Aorta (tissue), 5 donors: ENCODE measurements at places on chromosomes 12 and 14.

- no peak for DNase-seq
- no peak overlapping the region for H3K4me3 ChIP-seq
- H3K27me3 ChIP-seq = no peaks in the 10 kb centered on the region
- no peak overlapping the region for H3K27ac ChIP-seq
- no peaks in the 10 kb centered on the region for H3K4me1 ChIP-seq
Measured at GRCh38 chr14:98466807-98467206, 805.2 kb downstream of the BCL11B start.

GRCh38 chr12:54042970-54043853 is 10.4 kb downstream of the HOXC5 start:
- no peaks in the 10 kb centered on the region for H3K36me3 ChIP-seq
- no peaks in the 10 kb centered on the region for H3K27me3 ChIP-seq
- H3K27ac ChIP-seq = no peak overlapping the region
- H3K4me3 ChIP-seq = no peak overlapping the region
- no peak for DNase-seq
- H3K4me1 ChIP-seq = no peaks in the 10 kb centered on the region

DNA sequence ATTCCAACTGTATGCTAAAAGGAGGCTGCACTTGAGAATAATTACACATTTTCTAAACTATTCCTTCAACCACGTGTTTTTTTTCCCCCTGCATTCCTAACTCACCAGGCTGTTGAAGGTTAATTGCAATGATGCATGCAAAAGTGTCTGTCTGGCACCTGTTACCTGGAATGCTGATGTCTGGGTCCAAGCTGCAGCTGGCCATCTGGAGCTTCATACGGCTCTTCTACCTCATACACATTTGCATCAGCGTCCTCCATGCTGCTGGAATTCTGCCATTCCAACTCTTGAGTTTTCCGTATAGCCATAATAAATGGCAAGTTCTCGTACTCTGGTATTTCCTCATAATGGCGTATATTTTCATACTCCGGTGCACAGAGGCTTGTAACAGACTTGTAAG is 8.6 kb downstream of the FGD6 start:
- no peak overlapping the region for H3K27ac ChIP-seq
- H3K36me3 ChIP-seq = no peaks in the 10 kb centered on the region
- DNase-seq = no peak

DNA sequence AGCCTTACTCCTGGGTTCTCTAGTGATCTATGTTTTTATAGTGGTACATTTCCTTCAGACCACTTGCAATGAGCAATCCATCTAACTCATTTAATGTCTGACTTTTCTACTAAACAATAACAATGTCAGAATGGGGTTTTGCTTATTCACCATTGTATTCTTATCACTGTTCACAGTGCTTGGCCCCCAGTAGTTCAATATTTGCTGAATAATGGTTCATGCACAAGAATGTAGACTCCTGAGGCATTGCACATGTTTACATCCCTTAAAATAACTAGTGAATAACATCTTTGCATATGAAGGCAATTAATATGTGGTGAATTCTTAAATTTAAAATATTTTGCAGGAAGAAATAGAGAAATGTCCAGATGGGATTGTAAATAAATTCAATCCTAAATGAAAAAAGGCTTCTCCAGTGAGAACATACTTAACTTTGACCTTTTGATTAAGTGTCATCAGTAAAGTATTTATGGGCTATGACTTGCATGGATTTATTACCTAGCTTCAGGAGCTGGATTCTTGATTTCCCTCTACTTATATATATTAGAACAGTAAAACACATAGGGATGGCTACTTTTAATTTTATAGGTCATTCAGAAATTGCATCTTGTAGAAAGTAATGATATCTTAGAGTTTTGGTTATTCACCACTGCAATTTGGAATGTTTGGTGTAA is 3.4 kb downstream of the CCER1 start:
- H3K36me3 ChIP-seq = no peaks in the 10 kb centered on the region
- no peak overlapping the region for H3K4me3 ChIP-seq

DNA sequence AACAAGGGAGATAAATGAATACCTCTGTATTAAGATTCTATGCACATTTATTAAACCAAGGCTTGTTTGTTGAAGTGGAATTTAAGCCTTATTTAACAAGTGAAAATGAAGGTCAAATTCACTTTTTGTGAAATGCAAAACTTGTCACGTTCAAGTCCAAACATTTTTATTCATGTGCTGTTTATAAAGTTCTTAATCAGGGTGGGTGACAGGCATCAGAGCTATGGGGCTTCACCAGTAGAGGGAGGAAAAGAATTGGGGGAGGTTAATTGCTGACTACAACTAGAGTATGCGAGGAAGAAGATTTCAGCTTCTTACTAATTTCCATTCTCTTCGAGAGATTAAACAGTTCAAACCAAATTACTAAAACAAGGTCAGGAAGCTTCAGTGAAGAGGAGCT is 9.7 kb downstream of the MOK start:
- no peak overlapping the region for H3K27ac ChIP-seq
- no peaks in the 10 kb centered on the region for H3K4me1 ChIP-seq
- no peaks in the 10 kb centered on the region for H3K27me3 ChIP-seq
- no peak for DNase-seq
- no peak overlapping the region for H3K4me3 ChIP-seq

DNA sequence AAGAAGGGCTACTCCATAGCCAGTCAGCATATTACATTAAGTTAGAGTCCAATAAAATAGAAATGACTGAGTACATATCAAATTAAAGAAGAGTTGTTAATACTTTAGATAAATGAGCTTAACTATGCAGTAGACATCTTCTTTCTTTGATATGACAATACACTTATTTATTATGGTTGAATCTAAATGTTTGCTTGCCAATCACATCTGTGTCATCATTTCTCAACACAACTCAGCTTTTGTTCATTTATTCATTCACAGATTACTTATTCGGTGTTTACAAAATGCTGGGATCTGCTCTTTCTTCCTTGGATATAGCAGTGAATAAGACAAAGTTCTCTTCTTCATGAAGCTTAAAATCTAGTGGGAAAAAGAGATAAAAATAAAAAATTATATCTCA is 614.6 kb upstream of the ATP2B1 start:
- no peak for DNase-seq
- H3K4me3 ChIP-seq = no peak overlapping the region
- H3K36me3 ChIP-seq = no peaks in the 10 kb centered on the region
- no peaks in the 10 kb centered on the region for H3K27me3 ChIP-seq
- H3K27ac ChIP-seq = no peak overlapping the region

DNA sequence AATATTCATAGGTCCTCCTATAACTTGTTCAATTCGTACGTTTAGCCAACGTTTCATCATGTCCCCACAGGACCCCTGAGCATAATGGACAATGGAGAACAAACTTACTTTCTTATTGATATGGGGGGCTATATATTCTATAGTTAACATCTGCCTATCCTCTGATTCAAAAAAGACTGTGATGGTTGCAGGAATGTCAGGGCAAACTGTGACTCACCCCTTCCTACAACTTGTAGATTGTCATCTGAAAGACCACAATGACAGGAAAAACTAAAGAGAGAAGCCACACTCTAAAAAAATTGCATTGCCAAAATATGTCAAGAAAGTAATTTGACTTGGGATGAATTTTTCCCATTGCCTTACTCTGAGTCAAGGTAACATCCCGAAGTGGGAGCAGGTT is 50.8 kb downstream of the CATSPERB start:
- H3K36me3 ChIP-seq = no peaks in the 10 kb centered on the region
- no peak overlapping the region for H3K4me3 ChIP-seq
- H3K27me3 ChIP-seq = no peaks in the 10 kb centered on the region
- no peak for DNase-seq

- no peak for DNase-seq
- no peak overlapping the region for H3K4me3 ChIP-seq
- H3K4me1 ChIP-seq = no peaks in the 10 kb centered on the region
- no peak overlapping the region for H3K27ac ChIP-seq
Measured at GRCh38 chr14:51957950-51958349, 31.4 kb upstream of the RTRAF start.

DNA sequence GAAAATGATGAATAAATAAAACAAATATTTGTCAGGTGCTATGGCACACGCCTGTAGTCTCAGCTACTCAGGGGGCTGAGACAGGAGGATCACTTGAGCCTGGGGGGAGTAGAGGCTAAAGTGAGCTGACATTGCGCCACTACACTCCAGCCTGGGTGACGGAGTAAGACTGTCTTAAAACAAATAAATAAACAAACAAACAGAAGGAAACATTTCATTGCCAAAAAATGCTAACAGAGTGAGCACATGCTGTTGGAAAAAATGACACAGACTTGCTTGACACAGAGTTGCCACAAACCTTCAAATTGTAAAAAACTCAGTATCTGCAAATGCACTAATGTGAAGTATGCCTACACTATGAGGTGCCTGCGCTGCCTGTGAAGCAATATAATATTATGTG is 50.8 kb upstream of the AP4S1 start:
- no peaks in the 10 kb centered on the region for H3K27me3 ChIP-seq
- no peak overlapping the region for H3K4me3 ChIP-seq
- H3K4me1 ChIP-seq = peaks cover 2% of the 10 kb centered on the region
- no peak for DNase-seq
- H3K27ac ChIP-seq = no peak overlapping the region

- no peak overlapping the region for H3K4me3 ChIP-seq
- no peak overlapping the region for H3K27ac ChIP-seq
- no peak for DNase-seq
Measured at GRCh38 chr14:53542732-53543131, 389.6 kb upstream of the DDHD1 start.

DNA sequence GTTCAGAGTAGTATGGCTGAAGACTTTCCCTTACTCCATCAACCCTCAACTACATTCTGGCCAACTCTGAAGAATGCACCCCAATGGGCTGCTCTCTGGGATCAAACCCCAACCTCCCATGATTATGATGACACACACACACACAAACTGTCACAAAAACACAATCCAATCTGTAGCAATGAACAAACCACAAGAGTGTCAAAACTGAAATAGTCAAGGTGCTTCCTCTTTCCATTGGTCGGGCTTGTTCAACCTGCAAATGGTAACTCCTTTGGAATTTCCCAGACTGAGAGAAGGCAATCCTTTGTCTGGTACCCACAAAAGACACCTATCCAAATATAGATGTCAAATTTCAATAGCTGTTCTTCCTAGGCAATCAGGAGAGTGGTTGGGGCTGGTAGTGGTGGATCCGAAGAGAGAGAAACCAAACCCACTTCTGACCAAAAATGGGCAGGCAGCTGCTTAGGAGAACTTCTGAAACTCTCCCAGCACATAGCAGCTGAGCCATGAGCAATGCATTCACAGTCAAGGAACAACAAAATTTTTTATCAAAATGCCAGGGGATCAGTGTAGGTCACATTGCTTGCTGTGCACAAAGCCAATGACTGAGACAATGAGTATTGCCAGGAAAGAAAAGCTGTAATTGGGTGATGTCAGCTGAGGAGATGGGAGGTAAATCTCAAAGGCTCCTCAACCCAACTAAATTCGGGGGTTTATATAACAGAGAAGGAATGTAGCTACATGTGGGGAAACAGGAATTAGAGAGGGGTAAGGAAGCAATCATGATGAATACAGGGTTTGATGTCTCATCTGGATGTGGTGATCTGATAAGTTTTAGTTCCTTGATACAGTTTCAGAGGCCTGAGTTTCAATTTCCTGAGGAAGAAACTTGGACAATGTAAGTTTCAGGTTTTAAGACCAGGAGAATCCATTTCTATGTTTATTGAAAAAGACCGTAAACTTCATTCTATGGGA is 191.4 kb downstream of the KITLG start:
- H3K36me3 ChIP-seq = no peaks in the 10 kb centered on the region
- no peaks in the 10 kb centered on the region for H3K4me1 ChIP-seq
- no peaks in the 10 kb centered on the region for H3K27me3 ChIP-seq
- H3K4me3 ChIP-seq = no peak overlapping the region
- no peak overlapping the region for H3K27ac ChIP-seq
